ENCODE measurements at places on chromosomes 5 and 9.

DNA sequence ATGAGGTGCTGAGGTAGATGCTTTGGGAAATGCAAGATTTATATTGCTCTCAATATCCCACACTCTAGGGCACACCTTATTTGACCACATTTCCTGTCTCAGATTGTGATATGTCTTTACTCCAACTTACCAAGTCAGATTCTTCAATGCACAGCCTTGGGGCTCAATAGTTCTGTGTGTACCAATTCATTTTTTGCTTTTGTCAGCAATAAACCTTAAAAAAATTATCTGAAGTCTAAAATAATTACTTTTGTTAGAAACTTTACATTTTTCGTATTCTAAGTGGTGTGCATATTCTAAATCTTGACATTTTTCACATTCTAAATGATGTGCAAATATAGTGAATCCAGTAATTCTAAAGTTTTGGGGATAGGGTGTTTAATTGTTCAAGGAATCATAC, 447.5 kb upstream of the COX7C start:
- DNase-seq: no peak

DNA sequence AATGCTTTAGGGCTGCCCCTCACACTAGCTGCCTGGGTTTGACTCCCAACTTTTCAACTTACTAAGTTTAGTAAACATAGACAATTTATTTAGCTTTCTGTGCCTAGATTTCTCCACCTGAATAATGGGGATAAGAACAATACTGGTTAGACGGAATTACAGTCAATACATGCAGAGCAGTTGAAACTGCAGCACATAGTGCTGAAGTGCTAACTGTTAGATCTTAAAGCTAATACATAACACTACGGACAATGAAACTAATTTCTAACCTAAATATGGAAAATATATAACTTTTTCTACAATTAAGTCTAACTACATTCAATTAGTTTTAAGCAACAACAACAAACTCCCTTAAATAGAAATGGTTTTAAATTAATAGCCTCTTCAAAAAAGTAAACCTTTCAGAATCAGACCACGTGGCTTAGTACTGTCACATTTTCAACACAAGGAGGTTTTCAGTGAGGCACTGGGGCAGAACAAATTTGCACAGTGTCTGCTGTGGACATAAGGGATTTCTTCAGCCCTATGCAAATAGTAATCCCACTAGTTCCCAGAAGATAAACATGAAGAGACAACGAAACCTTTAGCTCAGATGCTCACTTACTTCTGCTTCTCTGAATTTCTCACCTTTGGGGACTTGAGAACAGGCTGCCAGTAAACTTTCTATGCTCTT, 293.4 kb downstream of the EDIL3 start:
- DNase-seq: no peak

DNA sequence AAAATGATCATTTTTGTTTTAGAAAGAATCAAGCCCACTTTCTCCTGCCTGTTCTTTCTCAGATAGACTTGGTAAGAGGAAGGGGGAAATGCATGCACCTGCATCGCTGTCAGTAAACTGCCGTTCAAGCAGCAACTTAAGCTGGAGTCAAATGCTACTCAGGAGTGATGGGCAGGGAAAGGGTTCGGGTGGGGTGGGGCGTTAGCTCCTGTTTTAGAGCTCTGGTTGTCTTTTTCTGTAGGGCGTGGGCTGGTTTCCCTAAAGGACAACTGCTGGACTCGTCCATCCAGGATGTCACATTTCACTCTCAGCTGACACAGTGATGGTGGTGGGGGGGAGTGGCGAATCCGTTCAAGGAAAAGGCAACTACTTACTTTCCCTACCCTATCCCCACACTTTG, 75.0 kb downstream of the NDFIP1 start:
- DNase-seq: no peak

DNA sequence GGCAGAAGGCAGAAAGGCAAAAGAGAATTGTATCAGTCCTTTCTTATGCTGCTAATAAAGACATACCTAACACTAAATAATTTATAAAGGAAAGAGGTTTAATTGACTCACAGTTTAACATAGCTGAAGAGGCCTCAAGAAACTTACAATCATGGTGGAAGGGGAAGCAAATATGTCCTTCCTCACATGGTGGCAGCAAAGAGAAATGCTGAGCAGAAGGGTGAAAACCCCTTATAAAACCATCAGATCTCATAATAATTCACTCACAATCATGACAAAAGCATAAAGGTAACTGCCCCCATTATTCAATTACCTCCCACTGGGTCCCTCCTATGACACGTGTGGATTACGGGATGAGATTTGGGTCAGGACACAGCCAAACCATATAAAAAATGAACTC, 312.5 kb upstream of the PTGER4 start:
- no peak for DNase-seq

GRCh38 chr5:42854795-42855194, 43.1 kb upstream of the SELENOP start:
- DNase-seq: no peak

DNA sequence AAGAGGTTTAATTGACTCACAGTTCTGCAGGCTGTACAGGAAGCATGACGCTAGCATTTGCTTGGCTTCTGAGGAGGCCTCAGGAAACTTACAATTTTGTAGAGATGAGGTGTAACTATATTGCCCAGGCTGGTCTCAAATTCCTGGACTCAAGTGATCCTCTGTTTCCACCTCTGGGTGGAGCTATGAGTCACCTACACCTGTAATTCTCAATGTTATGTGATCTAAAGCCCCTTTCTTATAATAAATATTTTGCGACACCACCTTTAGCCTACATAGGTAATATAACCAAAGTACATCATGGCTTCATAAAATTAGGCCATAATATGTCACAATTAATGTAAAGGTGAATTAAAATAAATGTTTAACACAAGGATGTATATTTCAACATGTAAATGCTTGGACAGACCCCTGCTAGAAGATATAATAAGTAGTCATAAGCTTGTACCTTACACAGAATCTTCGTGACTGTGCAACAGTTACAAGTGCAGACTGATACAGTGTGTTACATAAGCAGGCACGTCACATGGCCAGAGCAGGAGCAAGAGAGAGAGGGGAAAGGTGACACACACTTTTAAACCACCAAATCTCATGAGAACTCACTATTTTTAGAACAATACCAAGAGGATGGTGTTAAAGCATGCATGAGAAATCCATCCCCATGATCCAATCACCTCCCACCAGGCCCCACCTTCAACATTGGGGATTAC, 29.8 kb upstream of the SPINK4 start:
- DNase-seq: no peak

DNA sequence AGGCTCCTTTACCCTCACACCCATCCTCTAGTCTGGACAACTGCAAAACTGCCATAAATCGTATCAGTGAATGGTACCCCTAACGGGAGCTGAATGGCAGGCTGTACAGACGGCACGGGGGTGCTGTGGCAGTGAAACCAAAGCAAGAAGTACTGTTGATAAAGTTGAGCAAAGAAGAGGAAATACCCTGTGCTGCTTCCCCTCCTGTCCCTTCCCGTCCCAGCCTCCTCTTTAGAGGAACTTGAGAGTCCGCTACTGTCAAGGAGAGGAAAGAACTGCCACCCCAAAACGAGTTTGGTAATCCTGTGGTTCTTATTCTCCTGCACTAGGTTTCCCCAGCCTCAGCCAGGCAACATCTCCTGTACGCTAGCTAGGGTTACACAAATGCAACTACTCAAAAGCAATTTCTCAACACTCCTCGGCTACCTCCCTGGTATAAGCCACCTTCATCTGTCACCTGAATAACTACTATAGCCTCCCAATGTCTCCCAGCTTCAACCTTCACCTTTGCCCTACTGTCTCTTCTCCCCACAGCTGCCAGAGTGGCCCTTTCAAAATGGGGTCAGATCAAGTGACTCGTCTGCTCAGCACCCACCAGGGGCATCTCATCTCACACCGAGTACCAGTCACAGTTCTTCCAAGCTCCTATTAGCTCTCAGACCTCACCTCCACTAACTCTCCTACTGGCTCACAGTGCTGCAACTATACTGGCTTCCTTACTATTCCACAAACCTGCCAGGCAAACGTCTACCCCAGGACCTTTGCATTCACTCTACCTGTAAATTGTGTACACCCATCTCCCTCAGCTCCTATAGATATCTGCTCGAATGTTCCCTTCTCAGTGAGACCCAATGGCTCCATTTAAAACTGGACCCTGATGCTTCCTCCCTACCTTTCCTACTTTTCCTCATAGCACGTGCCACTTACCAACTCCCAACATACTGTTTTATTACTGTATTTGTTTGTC, 4.1 kb downstream of the GLRX start:
- DNase-seq: no peak

DNA sequence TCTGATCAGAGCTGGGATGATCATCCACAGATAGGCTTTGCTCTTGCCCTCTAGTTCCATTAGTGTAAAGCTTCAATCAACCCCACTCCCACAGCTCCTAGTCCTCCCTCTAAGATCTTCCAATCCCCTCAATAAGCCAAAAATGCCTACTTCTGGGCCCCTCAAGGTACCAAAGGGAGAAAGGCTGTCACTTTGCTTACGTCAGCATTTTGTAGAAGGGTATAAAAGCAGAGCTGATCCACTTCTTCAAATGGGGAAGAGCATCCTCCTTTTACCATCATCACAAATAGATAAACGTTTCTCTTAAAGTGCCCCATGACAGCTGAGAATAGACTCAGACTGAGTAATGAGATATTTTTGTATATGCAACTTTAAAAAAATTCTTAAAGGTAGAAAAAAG, 13.1 kb upstream of the ADGRV1 start:
- no peak for DNase-seq

- no peak for DNase-seq
Observed at GRCh38 chr5:123710031-123710430, 198.1 kb downstream of the CSNK1G3 start.

- DNase-seq: no peak
Observed at GRCh38 chr9:81183761-81184160, 505.6 kb downstream of the TLE1 start.

DNA sequence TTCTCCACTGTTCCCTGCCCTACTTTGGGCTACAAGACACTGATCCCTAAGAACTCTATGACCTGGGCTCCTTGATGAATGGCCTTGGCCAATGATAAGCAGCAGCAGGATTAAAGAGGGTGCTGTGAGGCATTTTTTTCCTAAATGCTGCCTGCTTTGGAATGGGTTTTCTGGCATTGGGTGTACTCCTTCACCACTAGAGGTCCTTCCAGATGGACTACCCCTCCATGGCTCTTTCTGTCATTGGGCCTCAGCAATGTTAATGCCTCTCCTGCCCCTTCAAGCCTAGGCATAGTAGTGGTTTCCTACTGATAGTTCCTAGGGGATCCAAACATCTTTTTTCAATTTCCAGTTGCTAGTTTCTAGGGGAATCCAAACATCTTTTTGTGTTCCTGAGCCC, 319.3 kb upstream of the RPS23 start:
- DNase-seq: no peak

GRCh38 chr5:96516631-96517071, 83.6 kb upstream of the PCSK1 start:
- DNase-seq: no peak

- no peak for DNase-seq
Observed at GRCh38 chr9:120475341-120475740, 104.6 kb downstream of the CDK5RAP2 start.

DNA sequence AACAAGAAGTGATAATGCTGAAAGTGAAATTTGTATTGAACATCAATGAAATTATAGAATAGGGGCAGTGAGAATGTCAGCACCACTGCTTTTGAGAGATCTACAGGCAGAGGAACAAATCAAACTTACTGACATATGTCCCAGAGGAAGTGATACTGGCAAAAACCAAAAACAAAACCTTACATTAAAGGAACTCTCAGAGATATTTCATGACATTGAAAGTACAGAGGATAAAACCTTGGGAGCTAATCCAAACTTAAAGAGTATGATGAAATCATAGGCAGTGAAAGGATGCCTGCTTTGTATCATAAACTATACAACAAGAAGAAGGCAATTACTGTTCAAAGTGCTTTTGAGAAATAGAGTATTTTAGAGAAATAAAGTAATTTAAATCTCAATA, 90.4 kb upstream of the SV2C start:
- DNase-seq: no peak

DNA sequence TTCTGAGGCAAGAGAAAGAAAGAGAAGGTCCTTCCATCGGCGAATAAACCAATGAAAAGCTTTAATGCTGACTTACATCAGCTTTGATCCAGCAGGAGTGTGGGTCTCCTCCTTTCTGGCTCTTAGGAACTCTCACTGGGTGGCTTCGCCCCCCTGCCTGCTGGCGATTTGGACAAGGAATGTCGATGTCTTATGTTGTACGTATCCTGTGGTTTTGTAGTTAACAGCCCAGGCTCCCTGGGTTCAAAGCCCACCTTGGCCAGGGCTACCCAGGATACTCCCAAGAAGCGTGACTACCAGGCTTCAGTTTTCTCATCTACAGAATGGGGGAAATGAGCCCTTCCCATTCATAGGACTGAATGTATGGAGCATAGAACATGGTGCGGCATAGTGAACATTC, 124.2 kb downstream of the ROR2 start:
- DNase-seq: no peak

GRCh38 chr5:169148138-169148740, 152.7 kb downstream of the SLIT3 start:
- DNase-seq: no peak

DNA sequence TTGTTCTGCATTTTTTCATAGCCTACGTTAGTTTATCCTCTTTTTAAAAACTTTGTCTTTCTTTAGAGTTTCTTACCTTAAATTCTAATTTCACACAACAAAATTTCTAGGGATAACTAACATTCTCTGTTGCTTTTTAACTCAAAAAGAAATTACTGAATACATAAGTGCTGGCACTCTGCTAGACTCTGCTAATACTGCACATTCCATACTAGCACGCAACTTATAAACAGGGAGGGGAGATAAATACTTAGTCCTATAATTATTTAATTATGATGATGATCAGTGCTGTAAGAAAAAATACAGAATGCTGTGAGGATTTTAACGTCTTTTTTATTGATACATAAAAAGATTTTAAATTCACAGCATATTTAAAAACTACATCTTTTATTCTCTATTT, 25.1 kb downstream of the RNF145 start:
- DNase-seq: no peak

- DNase-seq: no peak
Observed at GRCh38 chr5:1016036-1016435, 7.4 kb downstream of the NKD2 start.

DNA sequence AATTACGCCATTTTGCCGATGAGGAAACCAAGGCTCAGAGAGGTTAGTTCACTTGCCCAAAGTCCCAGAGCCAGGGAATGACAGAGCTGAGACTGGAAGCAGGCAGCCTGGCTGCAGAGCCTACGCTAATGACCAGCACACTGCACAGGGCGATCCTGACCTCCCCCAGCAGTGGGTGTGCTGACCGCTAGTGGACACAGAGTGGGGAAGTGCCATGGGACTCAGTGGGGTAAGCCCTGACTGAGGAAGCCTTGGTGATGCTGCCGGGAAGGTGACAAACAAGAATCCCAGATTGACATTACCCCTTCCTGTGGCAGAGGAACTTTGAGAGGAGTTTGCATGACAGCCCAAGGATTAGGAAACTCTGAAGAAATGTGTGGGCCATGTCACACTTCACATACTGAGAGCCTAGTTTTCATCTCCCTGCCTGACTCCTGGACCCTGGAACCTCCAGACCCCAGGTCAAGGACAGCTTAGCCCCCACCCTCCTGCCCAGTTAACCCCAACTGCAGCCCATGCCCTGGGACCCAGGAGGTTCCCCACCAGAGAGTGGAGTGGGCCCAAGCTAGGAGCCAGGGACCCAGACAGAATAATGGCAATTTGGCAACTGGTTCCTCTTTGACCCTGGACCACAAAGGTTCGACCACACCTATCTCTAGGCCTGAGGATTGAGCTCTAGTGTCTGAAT, 19.7 kb upstream of the CSF1R start:
- DNase-seq: no peak

GRCh38 chr5:41625571-41625970, 115.2 kb upstream of the PLCXD3 start:
- no peak for DNase-seq

GRCh38 chr9:92882276-92882675, 4.4 kb upstream of the ZNF484 start:
- DNase-seq: no peak
